Fibroblast of villous mesenchyme (primary cell): ENCODE measurements at places on chromosomes 16 and 17.
A peak's percentile ranks its signal among the peaks of the same experiment; 100 is the strongest.

DNA sequence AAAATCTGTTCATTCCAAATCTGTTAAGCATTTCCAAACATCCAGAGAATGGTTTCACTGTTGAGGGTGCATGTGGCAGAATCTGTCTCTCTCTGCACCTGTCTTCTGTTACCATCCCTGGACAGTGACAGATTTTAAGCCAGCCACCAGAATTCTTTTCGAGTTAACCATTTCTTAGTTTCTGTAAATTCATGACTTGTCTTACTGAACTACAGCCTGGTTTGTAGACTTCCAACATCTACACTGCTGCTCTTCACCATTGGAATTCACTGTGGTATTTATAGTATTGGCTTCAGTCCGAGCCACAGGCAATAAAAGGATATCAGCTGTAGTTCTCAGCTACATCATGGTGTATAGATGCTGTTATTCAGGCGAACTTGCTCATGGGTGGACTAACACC, 47.6 kb downstream of the GOSR1 start:
- DNase-seq: peak; percentile 63

- no peak for DNase-seq
Measured at GRCh38 chr17:20924306-20924705, 118.5 kb downstream of the USP22 start.

GRCh38 chr16:588889-589657, 793 bp upstream of the RAB40C start:
- peak; percentile 97 for DNase-seq

- DNase-seq: no peak
Measured at GRCh38 chr16:67022531-67023214, 6.3 kb upstream of the CBFB start.

DNA sequence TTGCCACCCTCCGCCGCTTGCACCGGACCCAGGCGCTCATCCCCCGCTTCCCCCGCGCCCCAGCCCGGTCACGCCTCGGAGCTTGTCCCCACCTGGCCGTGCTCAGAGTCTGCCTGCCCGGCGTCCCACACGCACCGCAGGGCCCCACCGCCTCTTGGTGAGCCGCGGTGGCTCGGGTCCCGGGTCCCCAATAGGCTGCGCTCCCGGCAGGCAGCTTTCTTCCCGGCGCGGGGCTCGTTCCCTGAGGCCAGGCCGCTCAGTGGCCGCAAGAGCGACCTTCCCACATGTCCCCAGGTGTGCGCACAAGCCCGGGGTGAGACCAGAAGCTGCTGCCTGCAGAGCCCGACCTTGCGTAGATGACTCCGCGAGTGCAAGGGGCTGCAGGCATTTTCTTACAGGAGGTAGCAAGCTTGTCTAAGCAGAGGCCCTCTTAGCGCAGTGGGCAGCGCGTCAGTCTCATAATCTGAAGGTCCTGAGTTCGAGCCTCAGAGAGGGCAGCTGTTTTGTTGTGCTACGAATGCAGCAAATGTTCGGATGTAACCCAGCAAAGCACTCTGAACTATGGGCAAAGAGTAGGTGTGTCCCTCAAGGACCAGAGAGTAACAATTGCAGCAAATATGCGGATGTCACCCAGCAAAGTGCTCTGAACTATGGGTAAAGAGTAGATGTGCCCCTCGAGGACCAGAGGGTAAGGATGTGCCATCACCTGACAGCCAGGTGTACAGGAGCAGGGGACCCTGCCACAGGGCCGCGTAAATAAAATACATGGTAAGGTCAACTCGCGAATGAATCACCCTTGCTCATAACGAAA, 15.6 kb downstream of the TLE7 start:
- peak; percentile 74 for DNase-seq

DNA sequence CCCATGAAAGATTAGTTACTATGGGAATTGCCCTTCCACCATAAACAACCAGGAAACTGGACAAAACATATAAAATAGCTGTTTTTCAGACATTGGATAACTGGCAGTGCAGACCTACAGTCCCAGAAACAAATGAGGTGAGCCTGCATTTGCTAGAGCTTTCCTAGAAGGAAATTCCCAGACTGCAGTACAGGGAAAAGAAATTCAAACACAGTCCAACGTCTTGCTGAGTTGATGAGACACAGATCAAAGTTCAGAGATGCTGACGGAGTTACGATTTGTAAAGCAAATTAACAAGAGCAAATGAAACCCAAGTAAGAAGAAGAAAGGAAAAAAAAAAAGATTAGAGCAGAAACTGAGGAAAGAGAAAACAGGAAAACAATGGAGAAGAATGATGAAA, 41.3 kb upstream of the MNT start:
- DNase-seq: peak; percentile 65

DNA sequence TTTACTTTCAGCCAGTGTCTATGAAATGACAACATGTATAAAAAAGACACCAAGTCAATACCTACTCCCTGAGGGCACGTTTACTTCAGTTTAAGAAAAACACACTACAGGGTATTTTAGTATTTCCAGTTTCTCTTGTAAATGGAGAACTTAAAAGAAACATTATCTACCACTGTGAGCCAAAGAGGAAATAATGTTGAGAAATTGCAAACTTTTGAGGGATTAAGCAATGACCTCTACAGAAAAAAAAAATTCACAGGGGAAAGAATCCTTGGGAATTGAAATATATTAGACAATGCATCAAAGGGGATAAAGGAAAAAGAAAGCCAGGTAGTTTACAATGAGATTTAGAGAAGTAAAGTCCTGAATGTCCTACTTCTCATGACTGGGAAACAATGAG, 126.0 kb downstream of the KCNJ2 start:
- DNase-seq: no peak

- DNase-seq: no peak
Measured at GRCh38 chr16:79008869-79009179, 591.7 kb downstream of the MAF start.

GRCh38 chr17:18182978-18183333, 672 bp upstream of the ALKBH5 start:
- DNase-seq: peak; percentile 89

GRCh38 chr16:1729445-1729844, 23.4 kb downstream of the MAPK8IP3 start:
- no peak for DNase-seq

GRCh38 chr16:89615596-89616090, 2.2 kb downstream of the DPEP1 start:
- DNase-seq: no peak

DNA sequence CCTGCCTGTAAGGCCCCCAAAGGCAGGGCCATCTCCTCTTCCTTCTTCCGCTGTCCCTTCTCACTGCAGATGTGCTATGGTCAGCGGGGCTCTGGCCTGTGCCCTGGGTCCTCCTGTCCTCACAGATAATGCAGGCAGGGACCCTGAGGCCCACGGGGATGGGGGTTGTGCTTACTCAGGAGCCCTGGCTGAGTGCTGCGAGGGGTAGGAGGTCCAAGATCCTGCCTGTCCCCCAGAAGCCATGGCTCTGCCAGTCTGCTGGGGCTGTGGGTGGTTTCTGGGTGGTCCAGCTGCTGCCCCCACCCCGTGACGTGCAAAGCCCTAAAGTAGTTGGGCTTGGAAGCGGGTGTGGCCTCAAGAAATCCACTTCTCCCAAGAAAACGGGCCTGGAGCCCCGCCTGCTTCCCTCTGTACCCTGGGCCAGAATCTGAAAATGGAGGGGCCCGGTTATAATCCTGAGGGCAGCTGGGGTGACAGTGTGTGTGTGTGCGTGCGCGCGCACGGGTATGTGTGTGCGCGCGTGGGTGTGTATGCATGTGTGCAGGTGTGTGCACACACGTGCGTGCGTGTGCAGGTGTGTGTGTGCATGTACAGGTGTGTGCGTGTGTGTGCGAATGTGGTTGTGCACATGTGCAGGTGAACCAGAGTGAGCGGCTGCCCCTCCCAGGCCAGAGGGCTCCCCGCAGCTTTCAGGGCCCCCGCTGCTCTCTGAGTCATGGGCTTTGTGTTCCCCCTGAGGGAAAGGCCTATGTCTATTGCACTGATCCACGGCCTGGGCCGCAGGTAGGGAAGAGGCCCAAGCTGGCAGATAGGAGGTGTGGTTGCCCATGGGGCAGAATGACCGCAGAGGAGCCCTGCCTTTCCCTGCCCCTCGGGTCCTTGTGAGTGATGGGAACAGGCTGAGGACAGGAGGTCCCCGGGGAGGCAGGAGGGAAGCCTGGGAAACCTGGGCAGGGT, 13.8 kb downstream of the SPNS2 start:
- no peak for DNase-seq

DNA sequence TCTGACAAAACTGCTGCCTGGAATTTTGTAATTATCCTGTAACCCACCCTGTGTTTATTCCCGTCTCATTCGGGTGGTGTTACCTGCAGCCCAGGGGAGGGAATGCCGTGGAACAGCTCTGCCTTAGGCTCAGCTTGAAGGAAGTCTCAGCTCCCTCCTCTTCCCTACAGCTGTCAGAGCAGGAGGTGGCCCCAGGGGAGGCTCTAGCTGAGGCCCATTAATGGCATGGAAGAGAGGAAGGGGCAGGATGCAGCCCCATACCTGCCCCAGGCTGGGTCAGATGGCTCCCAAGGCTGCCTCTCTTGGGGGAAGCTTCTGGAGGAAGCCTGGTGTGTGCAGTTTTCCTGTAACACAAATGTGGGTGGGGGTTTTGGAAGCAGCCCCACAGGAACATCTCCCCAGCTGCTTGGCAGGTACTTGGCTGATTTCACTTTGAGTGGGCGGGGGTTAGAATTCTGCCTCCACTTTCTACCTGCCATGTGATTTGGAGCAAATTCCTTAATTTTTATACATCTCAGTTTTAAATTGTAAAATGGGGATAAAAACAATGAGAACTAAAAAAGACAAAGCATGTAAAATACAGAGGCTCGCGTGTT, 103.9 kb downstream of the MGAT5B start:
- DNase-seq: no peak

DNA sequence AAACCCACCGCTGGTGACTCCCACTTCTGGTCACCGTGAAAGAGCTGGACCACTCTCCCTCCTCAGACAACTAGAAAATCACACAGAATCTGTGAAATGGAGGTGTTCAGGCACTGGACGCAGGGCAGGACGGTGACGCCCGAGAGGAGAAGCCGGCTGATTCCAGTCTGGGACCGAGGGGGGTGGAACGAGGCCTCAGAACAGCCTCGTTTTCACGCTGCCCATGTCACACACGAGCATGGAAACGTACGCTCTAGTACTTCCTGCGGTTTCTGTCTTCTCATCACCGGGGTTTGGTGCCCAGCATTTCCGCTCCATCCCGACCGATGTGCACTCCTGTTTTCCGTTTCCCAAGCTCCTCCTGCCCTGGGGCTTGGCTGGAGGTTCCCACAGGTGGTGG, 101.8 kb upstream of the METRNL start:
- no peak for DNase-seq

- peak; percentile 0 for DNase-seq
Measured at GRCh38 chr17:5661491-5662125, 77.3 kb upstream of the NLRP1 start.

DNA sequence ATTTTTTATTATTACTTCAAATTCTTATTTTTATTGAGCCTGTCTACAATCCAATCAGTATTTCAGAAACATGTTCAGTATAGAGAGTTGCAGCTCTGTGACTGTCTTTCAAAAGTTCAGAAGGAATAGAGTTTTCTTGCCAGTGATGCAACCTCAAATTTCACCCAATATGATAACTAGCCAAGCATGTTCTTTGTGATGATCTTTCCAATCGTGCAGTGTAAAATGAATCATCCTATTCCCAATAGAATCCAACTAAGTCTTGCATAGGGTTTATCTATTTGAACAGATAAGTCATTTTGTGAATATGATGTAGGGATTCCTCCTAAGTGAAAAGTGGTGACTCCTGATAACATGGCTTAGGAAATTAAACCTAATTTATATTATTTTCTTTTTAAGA, 937.8 kb downstream of the KCNJ2 start:
- no peak for DNase-seq

GRCh38 chr17:33262266-33263123, 30.6 kb downstream of the ASIC2 start:
- no peak for DNase-seq

GRCh38 chr17:7307686-7308624, 527 bp downstream of the EIF5A start:
- peak; percentile 36 for DNase-seq

- no peak for DNase-seq
Measured at GRCh38 chr17:31680126-31680525, 178.9 kb downstream of the COPRS start.

DNA sequence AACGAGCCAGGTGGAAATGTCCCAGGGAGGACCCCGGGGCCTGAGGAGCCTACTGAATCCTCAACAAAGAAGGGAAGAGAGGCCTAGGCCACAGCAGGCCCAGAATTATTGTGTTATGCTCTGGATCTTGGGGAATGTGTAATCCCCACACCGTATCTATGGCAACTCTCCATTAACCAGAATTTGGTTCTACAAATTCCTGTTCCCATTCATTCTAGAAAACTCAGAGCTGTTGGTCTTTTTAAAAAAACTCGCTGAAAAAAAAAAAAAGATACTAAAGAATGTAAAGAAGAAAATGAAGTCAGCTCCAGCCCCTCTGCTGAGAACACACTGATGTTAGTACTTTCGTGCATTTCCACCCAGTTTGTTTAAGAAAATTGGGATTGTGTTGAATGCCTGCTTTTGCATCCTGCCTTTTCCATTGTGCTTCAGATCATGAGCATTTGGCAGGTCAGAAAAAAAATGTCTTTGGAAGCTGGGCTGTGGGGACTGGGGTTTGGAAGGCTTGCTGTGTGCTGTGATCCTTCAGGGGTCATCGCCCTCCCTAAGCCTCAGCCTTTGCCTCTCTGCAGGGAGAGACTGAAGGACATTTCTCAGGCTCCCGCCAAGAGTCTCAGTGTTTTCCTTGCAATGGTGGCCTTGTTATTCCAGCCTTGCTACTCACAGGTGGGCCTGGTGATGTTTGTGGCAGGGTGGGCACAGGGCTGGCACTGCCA, 69.5 kb downstream of the SREBF1 start:
- no peak for DNase-seq

GRCh38 chr16:54268340-54268739, 18.2 kb downstream of the IRX3 start:
- no peak for DNase-seq

- DNase-seq: no peak
Measured at GRCh38 chr17:78473951-78474613, 95.6 kb downstream of the PGS1 start.

DNA sequence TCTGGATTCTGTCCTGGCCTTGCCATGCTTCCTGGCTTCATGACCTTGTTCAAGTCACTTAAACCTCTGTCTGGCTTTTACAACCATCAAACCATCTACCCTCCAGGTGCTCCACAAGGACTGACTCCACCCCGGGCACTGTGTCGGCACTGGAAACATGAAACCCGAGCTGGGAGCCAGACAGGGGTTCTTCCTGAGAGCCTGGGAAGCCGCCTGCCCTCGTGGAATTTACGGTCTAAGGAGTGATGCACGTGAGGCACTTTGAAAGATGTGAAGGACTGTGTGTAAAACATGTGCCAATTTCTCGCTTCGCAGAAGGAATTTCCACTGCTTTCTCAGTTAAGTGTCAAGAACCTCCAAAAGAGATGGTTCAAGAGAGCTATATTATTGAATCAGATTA, 11.6 kb downstream of the CDK5R1 start:
- no peak for DNase-seq
